ENCODE measurements at places on chromosomes 13 and 19.

GRCh38 chr13:57631596-57632275 is at the start of gene PCDH17:
PCDH17 (plus strand) TSS chr13:57631744; CDS start chr13:57632547, 803 bp downstream.
- H3K4me3 ChIP-seq = peak within 1 kb of the TSS; percentile 69
- H3K36me3 ChIP-seq = no peaks in the 10 kb centered on the region
- H3K27me3 ChIP-seq = peaks cover 59% of the 10 kb centered on the region
- no peak for DNase-seq
- H3K4me1 ChIP-seq = peaks cover 14% of the 10 kb centered on the region

- no peak overlapping the region for H3K4me3 ChIP-seq
- no peak for DNase-seq
- H3K4me1 ChIP-seq = no peaks in the 10 kb centered on the region
- no peaks in the 10 kb centered on the region for H3K36me3 ChIP-seq
- no peak overlapping the region for H3K27ac ChIP-seq
- H3K27me3 ChIP-seq = no peaks in the 10 kb centered on the region
Measured at GRCh38 chr13:34044660-34045080, 226.7 kb downstream of the RFC3 start.

GRCh38 chr19:2478756-2479555 is 3.0 kb downstream of the GADD45B start:
- peaks cover 13% of the 10 kb centered on the region for H3K4me1 ChIP-seq
- H3K36me3 ChIP-seq = no peaks in the 10 kb centered on the region

DNA sequence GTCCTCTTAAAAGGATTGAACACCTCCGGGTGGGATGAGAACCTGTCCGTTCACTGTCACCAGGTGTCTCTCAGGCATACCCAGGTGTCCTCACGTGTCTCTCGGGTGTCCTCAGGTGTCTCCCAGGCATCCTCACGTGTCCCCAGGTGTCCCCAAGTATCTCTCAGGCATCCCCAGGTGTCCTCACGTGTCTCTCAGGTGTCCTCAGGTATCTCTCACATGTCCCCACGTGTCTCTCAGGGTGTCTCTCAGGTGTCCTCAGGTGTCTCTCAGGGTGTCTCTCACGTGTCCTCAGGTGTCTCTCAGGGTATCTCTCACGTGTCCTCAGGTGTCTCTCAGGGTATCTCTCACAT is 33.8 kb downstream of the ATP4B start:
- no peak overlapping the region for H3K4me3 ChIP-seq
- no peak for DNase-seq
- no peaks in the 10 kb centered on the region for H3K4me1 ChIP-seq
- H3K36me3 ChIP-seq = peaks cover 22% of the 10 kb centered on the region

DNA sequence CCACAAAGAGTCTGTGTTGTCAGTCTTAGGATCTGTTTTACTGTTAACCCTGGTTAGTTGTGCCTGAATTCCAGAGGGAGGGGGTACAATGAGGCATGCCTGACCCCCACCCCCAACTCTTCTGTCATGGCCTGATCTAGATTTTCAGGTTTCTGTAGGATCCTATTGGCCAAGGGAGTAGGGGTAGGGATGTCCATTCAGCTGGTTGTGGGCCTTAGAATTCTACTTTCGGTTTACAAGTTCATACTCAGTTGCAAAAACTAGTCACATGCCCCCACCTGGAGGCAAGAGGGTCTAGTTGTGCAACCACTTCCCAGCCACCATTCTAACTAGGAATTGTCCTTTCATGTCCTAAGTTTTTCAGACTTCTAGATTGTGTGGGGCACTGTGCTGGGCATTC is 94.3 kb upstream of the MBNL2 start:
- no peaks in the 10 kb centered on the region for H3K27me3 ChIP-seq
- H3K36me3 ChIP-seq = no peaks in the 10 kb centered on the region
- H3K4me1 ChIP-seq = no peaks in the 10 kb centered on the region
- no peak overlapping the region for H3K27ac ChIP-seq
- H3K4me3 ChIP-seq = no peak overlapping the region

DNA sequence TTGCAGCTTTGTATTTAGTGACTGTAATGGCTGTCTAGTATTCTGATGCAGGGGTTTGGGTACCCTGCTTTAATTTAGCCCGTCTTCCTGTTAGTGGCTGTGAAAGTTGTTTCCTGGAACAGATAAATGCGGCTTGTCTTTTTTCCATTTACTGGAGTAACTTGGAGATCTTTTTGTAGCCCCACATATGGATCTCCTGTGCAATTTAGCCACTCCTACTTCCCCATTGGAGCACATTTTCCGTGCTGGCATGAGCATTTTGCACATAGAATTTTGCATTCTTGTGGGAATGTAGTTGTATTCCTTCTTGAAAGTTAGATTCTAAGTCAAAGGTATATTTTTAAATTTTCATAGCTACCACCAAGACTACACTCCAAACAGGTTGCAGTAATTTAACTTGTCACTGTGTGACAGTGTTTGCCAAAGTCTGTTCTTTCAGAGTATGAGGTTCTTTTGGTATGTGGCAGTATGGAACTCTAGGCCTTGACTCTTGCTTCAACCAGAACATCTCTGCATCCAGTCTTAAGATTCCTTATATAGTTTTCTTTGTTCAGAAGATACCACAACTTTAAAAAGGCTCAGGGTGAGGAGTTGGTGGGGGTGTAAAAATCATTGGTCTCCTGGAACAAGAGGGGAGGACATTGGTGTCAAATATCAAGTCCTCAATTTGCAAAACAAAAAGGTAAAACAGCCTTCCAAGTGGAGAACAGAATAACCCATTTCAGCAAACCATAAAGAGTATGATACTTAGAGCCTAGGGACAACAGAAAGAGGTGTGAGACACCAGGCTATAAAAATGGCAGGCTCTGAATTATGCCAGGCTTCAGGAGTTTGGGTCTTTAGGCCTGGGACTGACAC is 21.1 kb upstream of the CCDC97 start:
- no peaks in the 10 kb centered on the region for H3K27me3 ChIP-seq
- no peaks in the 10 kb centered on the region for H3K4me1 ChIP-seq
- H3K4me3 ChIP-seq = no peak overlapping the region
- H3K27ac ChIP-seq = no peak overlapping the region
- DNase-seq = no peak

- no peak overlapping the region for H3K4me3 ChIP-seq
- peaks cover 23% of the 10 kb centered on the region for H3K27me3 ChIP-seq
- no peak for DNase-seq
Measured at GRCh38 chr19:6066661-6067646, 43.3 kb downstream of the RFX2 start.

DNA sequence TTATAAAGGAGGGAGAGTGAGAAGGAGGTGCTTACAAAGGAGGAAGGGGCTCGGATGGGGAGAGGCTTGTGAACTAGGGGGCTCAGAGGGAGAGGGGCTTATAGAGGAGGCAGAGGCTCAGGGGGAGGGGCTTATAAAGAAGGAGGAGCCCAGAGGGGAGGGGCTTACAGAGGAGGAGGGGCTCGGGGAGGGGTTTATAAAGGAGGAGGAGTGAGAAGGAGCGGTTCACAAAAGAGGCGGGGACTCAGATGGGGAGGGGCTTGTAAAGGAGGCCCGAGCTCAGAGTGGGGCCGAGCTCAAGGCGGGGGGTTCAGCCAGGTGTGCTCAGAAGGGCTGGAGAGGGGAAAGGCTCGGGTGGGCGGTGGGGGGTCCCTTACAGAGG is 500 bp downstream of the SMIM24 start:
- DNase-seq = no peak
- no peak overlapping the region for H3K27ac ChIP-seq
- peaks cover 23% of the 10 kb centered on the region for H3K4me1 ChIP-seq
- H3K36me3 ChIP-seq = no peaks in the 10 kb centered on the region
- no peaks in the 10 kb centered on the region for H3K27me3 ChIP-seq

DNA sequence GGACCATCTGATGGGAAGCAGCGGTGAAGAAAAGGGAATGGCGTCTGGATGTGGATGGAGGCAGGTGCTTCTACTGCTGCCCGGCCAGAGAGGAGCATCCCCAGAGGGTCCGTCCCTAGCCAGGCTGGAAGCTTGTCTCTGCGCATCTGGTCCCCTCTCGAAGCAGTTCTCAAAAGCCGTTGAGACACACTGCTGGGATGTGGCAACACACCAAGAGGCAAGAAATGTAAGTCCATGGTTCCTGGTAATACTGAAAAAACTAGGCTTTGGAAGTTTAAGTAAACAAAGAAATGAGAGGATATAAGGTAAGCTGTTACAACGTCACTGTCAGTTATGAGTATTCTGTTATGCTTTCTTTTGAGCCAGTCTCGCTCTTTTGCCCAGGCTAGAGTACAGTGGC is 15.1 kb upstream of the FFAR2 start:
- no peak overlapping the region for H3K4me3 ChIP-seq
- no peaks in the 10 kb centered on the region for H3K36me3 ChIP-seq
- H3K4me1 ChIP-seq = peaks cover 13% of the 10 kb centered on the region
- no peak overlapping the region for H3K27ac ChIP-seq
- peaks cover 17% of the 10 kb centered on the region for H3K27me3 ChIP-seq

DNA sequence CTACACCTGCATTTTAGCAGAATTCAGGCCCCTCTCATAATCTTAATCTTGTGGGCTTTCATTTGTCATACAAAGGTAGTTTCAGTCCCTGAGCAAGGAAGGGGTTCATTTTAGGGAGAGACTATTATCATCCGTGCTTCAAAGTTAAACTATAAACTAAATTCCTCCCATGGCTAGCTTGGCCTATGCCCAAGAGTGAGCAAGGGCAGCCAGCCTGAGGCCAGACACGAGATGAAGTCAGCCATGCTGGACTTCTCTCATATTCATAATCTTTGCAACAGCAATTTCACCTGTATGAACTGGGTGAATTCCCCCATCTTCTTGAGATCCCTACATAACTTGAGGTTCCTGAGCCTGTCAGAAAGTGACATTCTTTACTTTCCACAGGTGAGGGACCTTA is 13.0 kb downstream of the ERICH4 start:
- no peak for DNase-seq
- peaks cover 2% of the 10 kb centered on the region for H3K27me3 ChIP-seq
- no peaks in the 10 kb centered on the region for H3K36me3 ChIP-seq
- no peak overlapping the region for H3K27ac ChIP-seq
- H3K4me1 ChIP-seq = peaks cover 2% of the 10 kb centered on the region

DNA sequence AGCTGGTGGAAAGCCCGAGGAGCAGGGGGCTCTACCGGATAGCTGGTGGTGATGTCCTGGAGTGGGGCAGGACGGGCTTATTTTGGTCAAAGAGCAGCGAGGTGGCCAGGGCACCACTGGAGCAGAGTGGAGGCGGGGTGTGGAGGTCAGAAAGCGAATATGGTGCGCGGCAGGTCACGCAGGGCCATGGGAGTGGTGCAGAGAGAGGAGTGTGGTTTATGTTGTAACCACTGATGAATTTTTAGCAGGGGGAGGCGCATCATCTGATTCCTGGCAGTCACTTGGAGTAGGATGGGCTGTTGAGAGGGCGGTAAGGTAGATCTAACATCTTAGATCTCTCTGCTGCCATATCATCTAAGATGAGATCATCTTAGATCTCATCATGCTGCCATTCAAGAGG is 1.4 kb upstream of the ZNF414 start:
- peaks cover 43% of the 10 kb centered on the region for H3K4me1 ChIP-seq
- H3K36me3 ChIP-seq = peaks cover 6% of the 10 kb centered on the region
- no peaks in the 10 kb centered on the region for H3K27me3 ChIP-seq
- H3K27ac ChIP-seq = peak overlapping the region; percentile 85

GRCh38 chr13:59880468-59880867 is 283.3 kb downstream of the DIAPH3 start:
- H3K27me3 ChIP-seq = no peaks in the 10 kb centered on the region
- no peaks in the 10 kb centered on the region for H3K36me3 ChIP-seq
- no peak for DNase-seq
- H3K4me3 ChIP-seq = no peak overlapping the region
- H3K4me1 ChIP-seq = no peaks in the 10 kb centered on the region

GRCh38 chr13:21541980-21542379 is 62.0 kb downstream of the MICU2 start:
- peaks cover 11% of the 10 kb centered on the region for H3K36me3 ChIP-seq
- H3K4me3 ChIP-seq = no peak overlapping the region
- H3K4me1 ChIP-seq = no peaks in the 10 kb centered on the region
- H3K27ac ChIP-seq = no peak overlapping the region
- DNase-seq = no peak

DNA sequence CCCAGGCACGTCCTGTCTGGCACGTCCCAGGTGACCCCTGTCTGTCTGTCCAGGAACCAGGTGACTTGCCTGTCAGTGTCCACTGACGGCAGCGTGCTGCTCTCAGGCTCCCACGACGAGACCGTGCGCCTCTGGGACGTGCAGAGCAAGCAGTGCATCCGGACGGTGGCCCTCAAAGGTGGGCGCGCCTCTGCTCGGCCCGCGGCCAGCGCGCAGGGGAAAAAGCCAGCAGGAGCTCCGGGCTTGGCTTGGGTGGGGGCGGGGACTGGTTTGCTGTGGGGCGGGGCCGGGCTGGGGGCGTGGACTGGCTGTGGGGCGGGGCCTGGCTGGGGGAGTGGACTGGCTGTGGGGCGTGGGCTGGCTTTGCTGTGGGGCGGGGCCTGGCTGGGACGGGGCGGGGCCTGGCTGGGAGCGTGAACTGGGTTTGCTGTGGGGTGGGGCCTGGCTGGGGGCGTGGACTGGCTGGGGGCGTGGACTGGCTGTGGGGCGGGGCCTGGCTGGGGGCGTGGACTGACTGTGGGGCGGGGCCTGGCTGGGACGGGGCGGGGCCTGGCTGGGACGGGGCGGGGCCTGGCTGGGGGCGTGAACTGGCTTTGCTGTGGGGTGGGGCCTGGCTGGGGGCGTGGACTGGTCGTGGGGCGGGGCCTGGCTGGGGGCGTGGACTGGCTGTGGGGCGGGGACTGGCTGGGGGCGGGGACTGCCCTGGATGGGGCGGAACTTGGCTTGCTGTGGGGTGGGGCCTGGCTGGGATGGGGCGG is 7.2 kb downstream of the WDR18 start:
- no peak overlapping the region for H3K4me3 ChIP-seq
- H3K27ac ChIP-seq = no peak overlapping the region
- peaks cover 2% of the 10 kb centered on the region for H3K4me1 ChIP-seq

- no peak for DNase-seq
- H3K4me1 ChIP-seq = no peaks in the 10 kb centered on the region
- no peaks in the 10 kb centered on the region for H3K36me3 ChIP-seq
- H3K4me3 ChIP-seq = no peak overlapping the region
- no peaks in the 10 kb centered on the region for H3K27me3 ChIP-seq
Measured at GRCh38 chr13:90564566-90564965, 782.9 kb upstream of the MIR17HG start.

DNA sequence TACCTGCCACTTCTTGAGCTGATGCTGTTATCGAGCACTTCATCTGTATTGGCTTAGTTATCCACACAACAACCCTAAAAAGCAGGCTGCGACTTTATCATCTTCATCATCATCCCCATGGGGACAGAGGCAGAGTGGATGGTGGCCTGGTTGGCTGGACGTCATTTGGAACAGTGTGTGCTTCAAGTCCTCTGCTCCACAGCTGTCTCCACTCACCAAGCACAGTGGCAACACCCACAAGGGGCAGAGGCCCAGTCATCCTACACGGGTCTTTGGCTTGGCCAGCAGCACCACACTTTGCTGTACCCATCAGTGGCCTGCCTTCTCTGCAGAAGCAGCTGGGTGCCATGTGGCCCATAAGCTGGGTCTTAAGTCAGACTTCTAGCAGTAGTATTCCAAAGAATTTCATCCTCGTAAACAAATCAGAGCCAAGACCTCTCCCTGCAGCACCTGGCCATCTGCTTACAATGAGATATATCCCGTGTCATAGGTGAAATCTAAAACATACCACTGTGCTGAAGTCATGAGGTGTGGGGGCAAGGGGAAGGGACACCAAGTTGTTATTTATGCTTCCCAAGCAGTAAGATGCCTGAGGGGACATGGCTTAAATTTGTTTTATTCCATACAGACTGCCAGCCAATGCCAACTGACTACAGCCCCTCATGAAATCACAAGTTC is 47.9 kb upstream of the EPHX3 start:
- no peak overlapping the region for H3K27ac ChIP-seq
- no peak for DNase-seq
- H3K4me3 ChIP-seq = no peak overlapping the region
- peaks cover 28% of the 10 kb centered on the region for H3K4me1 ChIP-seq
- H3K36me3 ChIP-seq = no peaks in the 10 kb centered on the region

- no peak overlapping the region for H3K4me3 ChIP-seq
- H3K27me3 ChIP-seq = peaks cover 15% of the 10 kb centered on the region
- no peak for DNase-seq
- H3K4me1 ChIP-seq = no peaks in the 10 kb centered on the region
- no peak overlapping the region for H3K27ac ChIP-seq
- H3K36me3 ChIP-seq = no peaks in the 10 kb centered on the region
Measured at GRCh38 chr19:33871605-33872004, 74.9 kb downstream of the KCTD15 start.
